ENCODE measurements at places on chromosomes 12 and 14. TPM values are rescaled to one million over a fixed set of nuclear protein-coding genes. Genes with fewer than 3 reads are reported as not detected.

- no peak for DNase-seq
- no peaks in the 10 kb centered on the region for H3K4me1 ChIP-seq
- no peaks in the 10 kb centered on the region for H3K36me3 ChIP-seq
- H3K4me3 ChIP-seq = no peak overlapping the region
Observed at GRCh38 chr12:102468261-102468915, 12.0 kb downstream of the IGF1 start.

- H3K27me3 ChIP-seq = no peaks in the 10 kb centered on the region
- DNase-seq = no peak
- no peak overlapping the region for H3K4me3 ChIP-seq
- no peaks in the 10 kb centered on the region for H3K36me3 ChIP-seq
- H3K27ac ChIP-seq = no peak overlapping the region
- no peaks in the 10 kb centered on the region for H3K4me1 ChIP-seq
Observed at GRCh38 chr12:95385246-95386035, 88.5 kb upstream of the METAP2 start.

DNA sequence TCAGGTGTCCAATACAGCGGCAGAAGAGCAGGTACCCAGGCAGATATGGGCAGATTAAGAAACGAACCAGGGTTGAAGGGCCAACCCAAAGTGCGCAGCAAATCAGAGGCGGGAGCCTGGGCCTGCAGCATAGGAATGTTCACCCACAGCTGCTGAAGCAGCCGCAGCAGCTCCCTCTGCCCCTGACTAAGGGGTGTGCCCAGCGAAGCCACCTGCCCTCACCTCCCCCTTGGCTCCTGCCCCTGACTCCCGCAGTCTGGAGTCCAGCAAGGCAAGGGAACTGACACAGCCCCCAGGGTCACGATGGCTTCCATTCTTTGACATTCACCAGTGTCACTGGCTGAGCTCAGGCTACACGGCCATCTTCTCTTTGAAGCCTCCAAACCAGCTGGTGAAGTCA lies 27.3 kb upstream of the ZFP36L1 start:
- H3K36me3 ChIP-seq = no peaks in the 10 kb centered on the region
- no peak overlapping the region for H3K4me3 ChIP-seq
- no peak overlapping the region for H3K27ac ChIP-seq
- H3K4me1 ChIP-seq = peaks cover 36% of the 10 kb centered on the region

DNA sequence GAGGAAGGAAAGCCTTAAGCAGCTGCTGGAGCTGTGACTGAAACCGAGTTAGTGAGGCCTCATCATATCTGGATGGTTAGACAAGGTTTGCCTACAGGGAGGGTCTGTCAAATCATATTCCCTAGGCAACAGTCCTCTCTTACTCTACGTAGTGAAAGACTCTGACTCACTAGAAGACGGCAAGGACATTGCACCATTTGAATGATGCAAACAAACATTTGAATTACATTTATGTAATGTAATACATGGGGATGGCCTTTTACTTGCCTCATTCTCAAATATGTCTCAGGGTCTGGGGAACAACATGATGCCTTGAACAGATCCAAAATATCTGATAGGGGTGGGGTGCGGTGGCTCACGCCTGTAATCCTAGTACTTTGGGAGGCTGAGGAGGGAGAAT lies 29.8 kb upstream of the STRAP start:
- H3K27me3 ChIP-seq = no peaks in the 10 kb centered on the region
- DNase-seq = no peak
- H3K36me3 ChIP-seq = no peaks in the 10 kb centered on the region

DNA sequence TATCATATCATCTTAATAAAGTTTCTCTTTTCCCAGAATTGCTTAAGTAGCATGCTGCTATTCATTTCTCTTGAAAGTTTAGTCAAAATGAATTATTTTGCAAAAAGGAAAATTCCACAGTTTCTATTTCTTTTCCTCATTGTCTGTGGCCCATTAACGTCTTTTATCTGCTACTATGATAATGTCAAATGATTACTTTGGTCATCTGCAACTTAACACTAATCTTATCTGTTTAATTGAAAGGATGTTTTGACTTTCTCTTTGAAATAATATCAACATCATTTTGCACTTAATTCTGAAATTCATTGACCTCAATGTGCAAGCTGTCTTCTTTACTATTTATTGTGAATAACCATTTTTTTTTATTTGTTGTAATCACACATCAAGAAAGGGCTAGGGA lies 146.5 kb upstream of the SLCO1C1 start:
- no peaks in the 10 kb centered on the region for H3K4me1 ChIP-seq
- no peak for DNase-seq
- peaks cover 5% of the 10 kb centered on the region for H3K36me3 ChIP-seq
- H3K27ac ChIP-seq = no peak overlapping the region

DNA sequence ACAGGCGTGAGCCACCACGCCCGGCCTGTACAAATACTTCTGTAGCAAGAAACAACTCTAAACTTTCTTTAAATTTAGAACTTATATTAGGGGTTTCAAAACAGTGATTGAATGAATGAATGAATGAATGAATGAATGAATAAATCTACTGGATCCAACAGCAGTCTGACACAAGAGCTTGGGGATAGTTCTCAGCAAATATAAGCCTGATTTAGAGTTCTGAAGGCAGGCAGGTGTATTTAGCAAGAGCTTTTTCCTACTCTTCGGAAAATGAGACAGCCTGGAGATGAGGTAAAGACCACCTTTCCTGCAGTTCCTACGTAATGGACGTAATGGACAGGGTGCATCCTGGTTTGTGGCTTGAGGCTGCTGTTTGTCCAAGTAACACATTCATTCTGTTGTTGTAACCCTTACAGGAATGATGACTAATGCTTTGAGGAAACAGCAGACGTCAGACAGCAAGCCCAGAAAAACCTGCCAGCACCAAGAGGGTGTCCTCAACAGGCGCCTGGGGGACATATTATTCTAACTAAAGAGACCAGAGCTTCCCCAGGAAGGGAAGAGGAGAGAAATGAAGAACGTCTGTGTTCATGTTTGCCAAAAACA lies 277.4 kb upstream of the SOX5 start:
- no peak for DNase-seq
- H3K27ac ChIP-seq = no peak overlapping the region
- H3K36me3 ChIP-seq = no peaks in the 10 kb centered on the region
- no peak overlapping the region for H3K4me3 ChIP-seq

DNA sequence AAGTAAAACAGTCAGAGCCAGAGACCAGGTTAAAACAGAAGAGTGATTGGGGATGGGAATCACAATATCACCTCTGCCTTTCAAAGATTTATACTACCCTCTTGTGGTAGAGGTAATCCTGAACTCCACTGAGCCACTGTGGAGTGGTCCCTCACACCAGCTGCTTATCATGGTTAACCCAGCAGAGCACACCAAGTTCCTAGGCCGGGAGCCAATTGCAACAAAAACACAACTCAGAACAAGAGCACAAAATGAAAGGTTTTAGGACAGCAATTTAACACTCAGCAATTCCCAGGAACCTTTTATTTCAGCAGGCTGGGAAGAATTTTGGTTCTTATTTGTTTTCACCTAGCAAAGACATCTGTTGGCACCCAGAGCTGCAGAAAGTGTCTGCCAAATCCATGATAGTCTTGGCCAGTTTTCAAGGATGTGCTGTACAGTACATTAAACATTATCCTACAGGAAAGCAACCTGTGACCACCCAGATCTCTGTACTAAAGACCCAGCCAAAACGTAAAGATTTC lies 220.5 kb upstream of the ATXN7L3B start:
- no peak overlapping the region for H3K4me3 ChIP-seq
- no peaks in the 10 kb centered on the region for H3K27me3 ChIP-seq
- no peaks in the 10 kb centered on the region for H3K4me1 ChIP-seq
- no peak overlapping the region for H3K27ac ChIP-seq
- DNase-seq = no peak

DNA sequence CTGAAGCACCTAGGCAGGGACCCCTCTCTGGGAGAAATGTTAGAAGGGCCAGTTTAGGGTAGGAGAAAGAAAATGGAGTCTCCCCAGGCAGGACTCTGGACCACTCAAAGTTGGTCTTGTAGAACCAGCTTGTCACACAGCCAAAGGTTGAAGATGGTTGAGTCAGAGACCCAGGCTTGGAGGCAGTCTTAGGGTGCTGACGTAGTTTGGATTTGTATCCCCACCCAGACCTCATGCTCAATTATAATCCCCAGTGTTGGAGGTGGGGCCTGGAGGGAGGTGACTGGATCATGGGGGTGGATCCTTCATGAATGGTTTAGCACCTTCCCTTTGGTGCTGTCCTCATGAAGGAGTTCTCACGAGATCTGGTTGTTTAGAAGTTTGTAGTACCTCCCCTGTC lies 121.2 kb downstream of the CRACR2A start:
- H3K4me1 ChIP-seq = no peaks in the 10 kb centered on the region
- H3K4me3 ChIP-seq = no peak overlapping the region
- no peak for DNase-seq
- no peaks in the 10 kb centered on the region for H3K36me3 ChIP-seq
- peaks cover 4% of the 10 kb centered on the region for H3K27me3 ChIP-seq

- no peaks in the 10 kb centered on the region for H3K4me1 ChIP-seq
- H3K4me3 ChIP-seq = no peak overlapping the region
- H3K27me3 ChIP-seq = no peaks in the 10 kb centered on the region
- DNase-seq = peak; percentile 19
- no peaks in the 10 kb centered on the region for H3K36me3 ChIP-seq
Observed at GRCh38 chr14:104536942-104537612, 42.5 kb upstream of the C14orf180 start.

DNA sequence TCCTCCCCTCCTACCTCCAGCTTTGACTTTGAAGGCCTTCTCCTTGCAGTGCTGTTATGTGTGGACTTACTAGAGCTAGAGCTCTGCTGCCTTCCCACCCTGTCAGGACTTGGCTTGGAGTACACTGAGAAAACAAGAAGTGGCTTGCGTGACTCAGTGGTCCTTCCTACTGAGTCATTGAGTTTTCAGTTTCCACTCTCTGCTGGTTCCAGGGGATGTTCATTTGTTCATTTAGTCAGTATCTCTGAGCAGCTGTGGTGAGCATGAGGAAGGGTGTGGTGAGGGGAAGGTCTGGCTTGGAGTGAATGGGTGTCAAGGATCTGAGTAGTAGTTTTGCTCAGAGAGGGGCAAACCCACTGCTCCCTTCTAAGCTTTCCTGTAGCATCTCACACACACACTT lies 17.2 kb upstream of the ELK3 start:
- no peaks in the 10 kb centered on the region for H3K27me3 ChIP-seq
- H3K36me3 ChIP-seq = no peaks in the 10 kb centered on the region
- no peaks in the 10 kb centered on the region for H3K4me1 ChIP-seq
- H3K4me3 ChIP-seq = no peak overlapping the region

DNA sequence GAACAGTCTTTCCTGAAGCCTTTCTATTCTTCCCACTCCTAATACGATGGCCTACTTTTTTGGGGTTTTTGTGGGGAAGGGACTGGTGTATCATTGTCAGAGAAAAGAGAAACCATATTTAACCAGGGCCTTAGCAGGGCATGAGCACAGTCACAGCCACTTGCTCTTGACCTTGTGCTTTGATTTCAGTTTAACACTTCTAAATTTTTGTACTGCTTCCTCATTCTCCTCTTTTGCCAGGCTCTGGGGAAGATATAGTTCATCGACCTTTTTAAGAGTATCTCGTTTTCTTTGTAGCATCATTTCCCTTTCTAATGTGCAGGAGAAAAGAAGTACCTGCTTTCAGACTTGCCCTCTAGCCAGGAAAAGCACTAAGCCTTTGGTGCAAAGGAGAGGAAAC lies 2.2 kb downstream of the ZBTB1 start:
- H3K27me3 ChIP-seq = no peaks in the 10 kb centered on the region
- H3K4me3 ChIP-seq = peak overlapping the region; percentile 2
- no peak overlapping the region for H3K27ac ChIP-seq
- H3K36me3 ChIP-seq = no peaks in the 10 kb centered on the region

DNA sequence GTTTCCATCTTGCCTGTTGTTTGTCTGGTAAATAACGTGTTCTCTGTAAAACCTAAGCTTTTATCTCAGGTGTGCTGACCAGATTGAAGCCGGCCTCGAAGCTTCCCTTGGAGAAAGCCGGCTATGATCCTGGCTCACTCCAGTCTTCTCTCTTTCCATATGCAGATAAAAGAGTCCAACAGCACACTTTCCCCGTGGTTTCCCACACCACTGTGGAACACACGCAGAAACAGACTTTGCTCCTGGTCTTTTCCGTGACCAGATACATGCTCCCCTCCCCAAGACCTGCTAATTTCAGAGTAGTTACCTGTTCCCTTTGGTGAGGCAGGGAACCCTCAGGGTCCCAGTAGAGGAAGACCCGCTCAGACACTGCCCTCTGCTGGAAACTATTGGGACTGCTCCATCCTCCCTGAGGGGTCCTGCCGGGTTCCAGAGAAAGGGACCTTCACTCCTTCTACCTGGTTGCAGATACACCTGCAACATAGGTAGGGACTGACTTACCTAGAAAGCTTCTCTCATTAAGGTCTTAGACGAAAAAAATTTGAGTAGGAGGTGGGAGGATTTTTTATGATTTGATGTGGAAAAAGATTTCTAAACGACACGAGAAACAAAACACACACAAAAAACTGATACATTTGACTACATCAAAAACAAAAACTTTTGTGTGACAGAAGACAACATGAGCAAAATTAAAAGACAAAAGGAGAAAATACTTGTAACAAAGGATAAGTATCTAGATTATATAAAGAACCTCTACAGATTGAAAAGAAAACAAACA lies 415.4 kb upstream of the CCDC196 start:
- no peaks in the 10 kb centered on the region for H3K4me1 ChIP-seq
- H3K27me3 ChIP-seq = no peaks in the 10 kb centered on the region
- H3K36me3 ChIP-seq = no peaks in the 10 kb centered on the region

DNA sequence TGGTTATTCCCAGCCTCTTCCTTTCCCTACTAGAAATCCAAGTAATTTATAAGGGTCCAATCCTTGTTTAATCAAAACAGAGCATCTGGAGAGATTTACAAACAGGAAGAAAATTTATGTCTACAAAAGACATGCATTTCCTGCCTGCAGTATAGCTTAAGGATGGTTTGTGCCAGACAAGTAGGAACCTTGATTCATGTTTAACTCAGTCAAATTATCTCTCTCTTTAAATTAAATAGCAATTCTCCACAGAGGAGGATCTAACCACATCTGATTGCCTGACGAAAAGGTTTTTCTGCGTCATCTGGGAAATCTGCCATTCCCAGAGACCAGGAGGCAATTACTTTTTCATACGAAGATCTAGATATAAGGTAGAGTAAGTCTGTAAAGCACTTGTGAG lies 105.2 kb downstream of the ZFC3H1 start:
- no peaks in the 10 kb centered on the region for H3K27me3 ChIP-seq
- H3K36me3 ChIP-seq = no peaks in the 10 kb centered on the region
- H3K4me1 ChIP-seq = no peaks in the 10 kb centered on the region
- H3K27ac ChIP-seq = no peak overlapping the region
- DNase-seq = no peak
- no peak overlapping the region for H3K4me3 ChIP-seq

DNA sequence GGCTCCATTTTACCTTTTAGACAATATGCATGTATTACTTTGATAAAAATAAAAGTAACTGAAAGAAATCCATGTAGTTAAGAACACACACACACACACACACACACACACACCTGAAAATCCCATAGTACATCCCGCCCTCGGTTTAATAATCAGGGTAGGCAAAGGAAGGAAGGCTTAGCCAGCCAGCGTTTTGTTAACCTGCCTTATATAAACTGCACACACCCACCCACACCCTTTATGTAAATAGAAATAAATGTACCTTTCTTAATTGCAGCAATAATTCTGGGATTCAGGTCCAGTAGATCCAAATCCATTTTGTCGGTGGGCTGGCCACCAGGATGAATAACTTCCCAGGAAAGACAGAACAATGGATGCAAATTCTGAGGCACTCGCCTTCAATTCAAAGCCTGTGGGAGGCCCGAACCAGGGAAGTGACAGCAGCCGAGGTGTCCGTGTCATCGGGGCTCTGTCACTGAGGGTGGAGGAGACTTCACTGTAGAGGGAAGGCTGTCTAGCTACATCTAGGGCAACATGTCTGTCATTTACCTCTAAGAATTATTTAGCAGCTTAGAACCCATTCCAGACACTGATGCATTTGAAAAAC lies 4.4 kb downstream of the XRCC3 start:
- no peak for DNase-seq
- no peak overlapping the region for H3K4me3 ChIP-seq
- peaks cover 18% of the 10 kb centered on the region for H3K4me1 ChIP-seq
- no peak overlapping the region for H3K27ac ChIP-seq
- no peaks in the 10 kb centered on the region for H3K27me3 ChIP-seq

Gene NINJ2
- polyA plus RNA-seq = 2.8 TPM

Gene SPTB
- 2.9 TPM for polyA plus RNA-seq

All from large intestine (tissue), 12 donors.